ENCODE measurements at places on chromosomes 2 and 18.

- no peak for DNase-seq
Observed at GRCh38 chr2:55138882-55139229, 88.6 kb upstream of the RTN4 start.

- no peak for DNase-seq
Observed at GRCh38 chr2:65666156-65666725, 233.8 kb upstream of the SPRED2 start.

GRCh38 chr2:202031246-202031951 is 2.3 kb upstream of the FZD7 start:
- no peak for DNase-seq

GRCh38 chr2:61257446-61257845 is 95.5 kb downstream of the C2orf74 start:
- no peak for DNase-seq

DNA sequence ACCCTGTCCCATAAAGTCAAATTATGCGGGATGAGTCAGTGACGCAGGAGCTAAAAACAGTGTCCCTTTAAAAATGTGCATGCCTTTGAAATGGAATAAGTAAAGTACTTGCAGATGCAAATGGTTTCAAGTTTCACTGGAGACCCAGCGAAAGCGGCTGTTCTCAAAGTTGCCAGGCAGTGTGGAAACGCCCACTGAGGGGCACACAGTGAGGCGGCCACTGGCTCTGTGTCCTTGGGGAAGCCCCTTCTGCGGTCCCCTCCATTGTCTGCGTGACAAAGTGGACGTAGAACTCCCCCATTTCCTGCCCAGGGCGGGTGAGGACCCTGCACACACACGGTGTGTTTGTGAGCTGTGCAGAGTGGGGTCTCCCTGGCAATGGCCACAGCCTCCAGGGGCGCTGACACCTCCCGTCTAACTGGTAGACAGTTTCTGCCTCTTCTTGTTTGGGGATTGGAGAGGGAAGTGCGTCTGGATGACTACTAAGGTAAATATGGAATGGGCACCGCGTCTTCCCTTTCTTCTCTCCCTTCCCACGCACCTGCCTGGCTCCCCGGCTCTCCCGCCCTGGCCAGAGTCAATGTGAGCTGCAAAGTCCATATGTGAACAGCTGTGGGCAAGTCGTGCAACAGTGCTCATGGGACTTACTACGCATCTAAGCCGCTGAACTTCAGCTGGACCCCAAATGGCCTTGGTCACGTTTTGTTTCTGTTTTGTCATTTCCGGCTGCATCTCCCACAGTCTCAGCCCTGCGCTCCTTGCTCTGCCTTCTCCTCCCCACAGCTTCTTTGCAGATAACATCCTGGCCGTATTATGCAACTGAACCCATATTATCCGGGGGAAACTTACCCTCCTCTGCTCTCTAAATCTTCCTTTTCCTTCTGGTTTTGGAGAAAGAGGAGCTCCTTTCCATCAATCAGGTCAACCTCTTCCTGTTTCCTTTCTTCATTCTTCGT is 33.7 kb upstream of the ZNF516 start:
- no peak for DNase-seq

GRCh38 chr2:113705982-113706523 is 50.4 kb downstream of the SLC35F5 start:
- no peak for DNase-seq

- DNase-seq, result no peak
Observed at GRCh38 chr2:182655750-182656149, 60.3 kb upstream of the DNAJC10 start.

GRCh38 chr2:213145715-213146242 is 5.6 kb downstream of the IKZF2 start:
- DNase-seq, result no peak

DNA sequence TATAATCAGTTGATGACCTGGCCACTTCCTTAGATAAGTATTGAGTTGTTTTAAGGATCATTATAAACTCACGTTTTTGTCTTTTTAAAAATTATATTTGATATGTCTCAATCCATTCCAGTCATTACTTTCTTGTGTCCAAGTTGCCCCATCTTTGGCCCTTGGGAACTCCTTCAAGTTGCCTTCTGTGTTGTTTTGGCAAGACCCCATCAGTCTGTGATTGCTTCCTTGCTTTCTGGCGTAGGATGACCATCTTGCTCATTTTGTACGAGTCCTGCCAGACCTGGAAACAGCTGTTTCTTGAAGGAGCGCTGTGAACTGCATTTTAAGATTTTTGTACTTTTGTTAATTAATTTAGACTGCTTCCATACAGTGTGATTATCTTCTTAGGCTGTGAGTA is 68.9 kb upstream of the ITM2C start:
- DNase-seq, result no peak

DNA sequence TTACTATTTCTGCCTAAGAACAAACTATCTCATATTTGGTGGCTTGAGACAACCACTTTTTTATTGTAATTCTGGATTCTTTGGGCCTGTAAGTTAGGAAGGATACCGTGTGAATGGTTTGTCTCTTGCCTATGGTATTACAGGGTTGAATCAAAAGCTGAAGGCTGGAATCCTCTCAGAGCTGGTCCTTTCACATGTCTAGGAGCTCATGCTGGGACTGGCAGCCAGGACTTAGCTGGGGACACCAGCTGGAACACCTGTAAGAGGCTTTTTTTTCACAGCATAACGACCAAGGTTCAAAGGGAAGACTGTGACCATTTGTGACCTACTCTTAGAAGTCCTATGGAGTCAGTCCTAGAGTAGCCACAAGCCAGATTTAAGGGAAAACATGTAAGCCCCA is 226.3 kb downstream of the ZNF804A start:
- DNase-seq, result no peak

GRCh38 chr2:238509903-238510302 is 83.2 kb downstream of the ASB1 start:
- no peak for DNase-seq

DNA sequence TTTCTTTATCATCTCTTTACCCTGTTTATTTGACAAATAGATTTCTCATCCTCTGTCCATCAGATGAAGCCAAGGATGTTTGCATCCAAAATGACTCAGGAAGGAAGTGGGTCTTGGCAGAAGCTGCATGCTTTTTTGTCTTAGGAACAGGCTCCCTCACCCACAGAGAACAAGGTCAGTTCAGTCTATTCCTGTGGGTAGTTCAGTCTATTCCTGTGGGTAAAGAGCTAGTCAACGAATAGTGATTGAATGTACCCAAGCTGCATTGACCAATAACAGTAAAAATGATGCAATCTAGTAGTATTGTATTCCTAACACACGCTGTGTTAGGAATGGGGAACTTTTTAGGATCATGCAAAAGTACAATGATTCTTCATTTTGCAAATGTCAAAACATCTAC is 290.8 kb upstream of the TANK start:
- no peak for DNase-seq

- no peak for DNase-seq
Observed at GRCh38 chr2:8481463-8482009, 200.3 kb upstream of the ID2 start.

DNA sequence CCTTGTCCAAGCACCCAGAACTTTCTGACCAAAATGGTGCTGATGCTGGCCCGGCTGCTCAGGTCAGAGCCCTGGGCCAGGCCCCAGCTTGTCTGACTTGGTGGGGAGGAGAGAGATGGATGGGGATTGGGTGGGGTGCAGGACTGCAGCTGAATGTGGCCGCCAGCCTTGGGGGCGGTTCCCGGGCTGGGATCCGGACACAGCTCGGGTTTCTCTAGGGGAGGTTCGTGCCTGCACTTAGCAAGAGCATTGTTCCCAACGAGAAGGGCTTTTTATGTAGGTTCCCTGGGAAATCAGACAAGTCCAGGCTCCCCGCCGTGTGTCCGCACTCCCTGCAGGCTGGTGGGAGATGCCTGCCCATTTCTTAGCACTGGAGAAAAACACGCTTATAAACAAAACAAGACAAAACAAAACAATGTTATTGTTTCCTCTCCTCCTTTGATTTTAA is 50.5 kb upstream of the HS6ST1 start:
- DNase-seq, result no peak

DNA sequence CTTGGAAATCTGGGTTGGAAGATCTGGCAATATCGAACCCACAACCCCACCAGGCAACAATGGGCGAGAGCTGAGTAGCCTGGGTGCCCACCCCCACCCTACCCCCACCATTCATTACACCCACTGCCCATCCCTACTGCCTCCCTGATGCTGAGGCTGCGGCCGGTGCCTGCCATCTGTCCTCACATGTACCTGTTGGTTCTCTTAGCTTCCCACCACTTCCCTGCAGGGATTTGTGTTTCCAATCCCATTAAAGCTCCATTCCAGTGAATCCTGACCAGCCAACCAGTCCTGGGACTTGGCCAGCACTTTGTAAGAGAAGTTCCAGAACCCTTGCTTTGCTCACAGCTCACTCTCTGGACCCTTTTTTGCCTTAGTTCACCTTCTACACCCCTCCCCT is 163.0 kb upstream of the SH3BP4 start:
- DNase-seq, result no peak

- DNase-seq, result no peak
Observed at GRCh38 chr2:109736177-109736827, 57.8 kb upstream of the RGPD5 start.

- no peak for DNase-seq
Observed at GRCh38 chr2:177245010-177245422, 19.5 kb downstream of the NFE2L2 start.

DNA sequence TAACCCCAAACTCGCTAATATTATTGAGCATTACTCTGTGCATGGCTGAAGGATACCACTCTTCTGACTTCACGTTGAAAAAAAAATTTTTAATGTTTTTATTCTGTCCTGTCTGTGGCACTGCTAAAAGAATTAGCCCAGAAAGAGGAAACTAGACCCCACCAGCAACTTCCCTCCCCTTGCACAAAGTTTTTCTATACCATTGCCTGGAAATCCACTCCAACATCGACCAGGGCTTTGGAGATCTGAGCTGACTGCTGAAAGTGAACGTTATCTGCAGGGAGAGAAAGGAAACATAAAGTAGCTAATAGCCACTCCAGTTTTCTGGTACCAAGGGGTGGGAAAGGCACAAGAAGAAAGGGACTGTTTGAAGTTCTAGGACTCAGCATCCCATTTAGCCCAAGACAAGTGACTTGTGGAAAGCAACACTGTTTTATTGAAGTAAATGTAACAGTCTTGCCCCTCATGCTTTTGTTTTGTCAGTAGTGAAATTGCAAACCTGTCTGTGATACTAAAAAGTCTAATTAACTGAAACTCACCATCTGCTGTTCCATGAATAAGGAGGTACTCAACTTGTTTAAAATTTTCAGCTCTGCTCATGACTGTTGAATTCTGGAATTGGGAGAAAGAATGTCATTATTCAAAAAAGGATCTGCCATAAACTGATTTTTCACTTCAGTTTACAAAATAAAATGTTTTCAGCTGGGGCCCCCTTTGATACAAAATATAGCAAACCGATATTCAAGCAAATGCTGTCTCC is 79.1 kb downstream of the DPP4 start:
- no peak for DNase-seq

DNA sequence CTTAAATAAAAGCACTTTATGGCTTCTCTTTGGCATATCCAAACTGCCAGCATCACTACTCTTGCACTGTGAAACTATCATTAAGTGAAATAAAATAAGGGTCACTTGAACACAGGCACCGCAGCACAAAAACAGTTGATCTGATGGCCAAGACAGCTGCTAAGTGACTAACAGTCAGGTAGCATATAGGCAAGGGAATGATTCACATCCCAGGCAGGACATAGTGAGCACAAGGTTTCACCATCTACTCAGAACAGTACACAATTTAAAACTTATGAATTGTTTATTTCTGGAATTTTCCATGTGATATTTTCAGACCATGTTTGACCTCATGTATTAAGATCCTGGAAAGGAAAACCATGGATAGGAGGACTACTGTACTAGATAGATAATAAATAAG is 214.2 kb downstream of the MREG start:
- no peak for DNase-seq

DNA sequence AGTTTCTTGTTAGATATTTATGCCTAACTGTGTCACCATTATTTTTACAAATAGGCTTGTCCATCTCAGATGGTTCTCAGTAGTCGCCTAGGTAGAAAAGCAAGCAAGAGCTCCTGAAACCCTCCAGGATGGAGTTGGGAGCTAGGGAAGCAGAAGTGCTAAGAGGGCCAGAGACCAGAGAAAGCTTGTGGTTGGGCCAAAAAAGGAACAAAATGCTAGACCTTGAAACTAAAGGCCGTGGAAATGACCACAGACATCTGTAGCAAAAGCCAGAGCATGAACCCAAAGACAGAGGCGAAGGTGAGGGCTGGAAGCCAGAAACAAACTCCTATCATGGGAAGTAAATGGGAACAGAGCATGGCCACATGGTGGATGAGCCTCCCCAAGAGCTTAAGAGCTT is 29.9 kb upstream of the RMDN2 start:
- DNase-seq, result no peak

DNA sequence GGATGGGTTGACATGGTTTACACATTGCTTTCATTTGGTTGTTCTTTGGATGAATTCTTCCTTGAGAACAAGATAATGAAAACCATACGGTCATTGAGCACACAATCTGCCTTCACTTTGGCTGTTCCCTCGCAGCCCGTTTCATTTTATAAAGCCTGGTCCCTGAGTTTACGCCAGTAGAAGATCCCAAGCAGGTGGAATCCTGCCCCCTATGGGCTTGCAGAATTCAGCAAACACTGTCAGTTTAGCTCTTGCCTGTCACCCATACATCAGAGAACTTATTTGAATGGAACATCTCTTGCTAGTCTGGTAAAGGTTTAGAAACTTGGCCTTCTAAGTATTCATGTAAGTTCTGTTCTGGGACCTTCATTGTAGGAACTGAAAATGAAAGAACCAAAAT is 666.4 kb upstream of the ZEB2 start:
- no peak for DNase-seq

- DNase-seq, result no peak
Observed at GRCh38 chr2:108485253-108485652, 36.2 kb downstream of the GCC2 start.

DNA sequence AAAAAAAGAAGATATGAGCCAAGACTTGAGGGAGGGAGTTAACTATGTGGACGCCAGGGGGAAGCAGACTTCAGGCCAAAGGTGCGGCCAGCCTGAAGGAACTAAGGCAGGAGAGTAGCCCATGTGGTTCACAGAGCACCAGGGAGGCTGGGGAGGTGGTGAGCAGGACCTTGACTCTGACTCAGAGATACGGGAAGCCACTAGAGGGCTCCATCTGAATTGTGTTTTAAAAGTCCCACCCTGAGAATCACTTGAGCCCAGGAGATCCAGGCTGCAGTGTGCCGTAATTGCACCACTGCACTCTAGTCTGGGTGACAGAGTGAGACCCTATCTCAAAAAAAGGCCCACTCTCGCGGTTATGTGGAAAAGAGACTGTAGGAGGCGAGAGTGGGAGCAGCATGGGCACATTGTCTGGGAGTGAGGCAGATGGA is 12.3 kb downstream of the CEP192 start:
- no peak for DNase-seq

DNA sequence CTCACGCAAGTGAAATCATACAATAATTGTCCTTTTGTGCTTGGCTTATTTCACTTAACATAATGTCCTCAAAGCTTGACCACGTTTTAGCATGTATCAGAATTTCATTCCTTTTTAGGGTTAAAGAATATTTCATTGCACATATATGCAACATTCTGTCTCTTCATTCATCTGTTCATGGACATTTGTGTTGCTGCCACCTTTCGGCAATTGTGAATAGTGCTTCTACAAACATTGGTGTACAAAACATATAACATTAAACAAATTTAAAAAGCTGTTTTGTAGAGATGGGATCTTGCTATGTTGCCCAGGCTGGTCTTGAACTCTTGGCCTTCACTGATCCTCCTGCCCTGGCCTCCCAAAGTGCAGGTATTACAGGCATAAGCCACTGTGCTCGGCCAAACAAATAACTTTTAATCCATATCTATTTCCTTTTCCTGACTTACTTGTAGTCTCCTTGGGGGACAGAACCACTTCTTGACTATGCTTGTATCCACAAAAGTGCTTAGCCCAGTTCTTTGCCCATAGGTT is 209.3 kb downstream of the SLC4A3 start:
- no peak for DNase-seq
